ENCODE measurements at places on chromosomes 13 and 19. TPM values are rescaled to one million over a fixed set of nuclear protein-coding genes. Genes with fewer than 3 reads are reported as not detected.

FFAR2 gene
- total RNA-seq = not detected

BRME1 gene
- 0.32 TPM for total RNA-seq

CYP4F8 gene
- total RNA-seq = not detected

CCNA1 gene
- 55.2 TPM for total RNA-seq

COL4A1 gene
- total RNA-seq = 1,888 TPM

SLITRK6 gene
- total RNA-seq = not detected
